ENCODE measurements at places on chromosomes 12 and 14.
A peak's percentile ranks its signal among the peaks of the same experiment; 100 is the strongest.

DNA sequence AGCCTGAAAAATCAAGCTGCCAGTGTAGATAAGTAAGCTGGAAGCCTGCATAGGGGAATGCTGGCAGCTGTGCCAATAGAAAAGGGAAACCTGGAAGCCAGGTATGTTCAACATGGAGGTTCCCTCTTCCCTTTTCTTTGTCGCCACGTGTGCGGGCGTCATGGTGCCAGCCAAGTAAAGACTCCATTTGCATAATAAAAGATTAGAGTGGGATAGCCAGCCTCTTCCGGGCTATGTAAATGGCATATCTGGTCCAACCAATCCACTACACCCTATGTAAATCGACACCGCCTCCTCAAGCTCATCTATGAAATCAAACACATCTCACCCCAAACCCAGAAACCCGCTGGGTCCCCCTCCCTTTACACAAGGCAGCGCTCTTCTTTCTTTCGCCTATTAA, 5.6 kb upstream of the ADGRD1 start:
- no peak for DNase-seq

GRCh38 chr14:91911474-91912032, 35.9 kb downstream of the FBLN5 start:
- no peak for DNase-seq

- DNase-seq = no peak
Measured at GRCh38 chr12:55930771-55931316, at the start of gene DGKA. Gene DGKA, plus strand, starts transcription at chr12:55931162. Its CDS starts 5,342 bp downstream, at chr12:55936504.

DNA sequence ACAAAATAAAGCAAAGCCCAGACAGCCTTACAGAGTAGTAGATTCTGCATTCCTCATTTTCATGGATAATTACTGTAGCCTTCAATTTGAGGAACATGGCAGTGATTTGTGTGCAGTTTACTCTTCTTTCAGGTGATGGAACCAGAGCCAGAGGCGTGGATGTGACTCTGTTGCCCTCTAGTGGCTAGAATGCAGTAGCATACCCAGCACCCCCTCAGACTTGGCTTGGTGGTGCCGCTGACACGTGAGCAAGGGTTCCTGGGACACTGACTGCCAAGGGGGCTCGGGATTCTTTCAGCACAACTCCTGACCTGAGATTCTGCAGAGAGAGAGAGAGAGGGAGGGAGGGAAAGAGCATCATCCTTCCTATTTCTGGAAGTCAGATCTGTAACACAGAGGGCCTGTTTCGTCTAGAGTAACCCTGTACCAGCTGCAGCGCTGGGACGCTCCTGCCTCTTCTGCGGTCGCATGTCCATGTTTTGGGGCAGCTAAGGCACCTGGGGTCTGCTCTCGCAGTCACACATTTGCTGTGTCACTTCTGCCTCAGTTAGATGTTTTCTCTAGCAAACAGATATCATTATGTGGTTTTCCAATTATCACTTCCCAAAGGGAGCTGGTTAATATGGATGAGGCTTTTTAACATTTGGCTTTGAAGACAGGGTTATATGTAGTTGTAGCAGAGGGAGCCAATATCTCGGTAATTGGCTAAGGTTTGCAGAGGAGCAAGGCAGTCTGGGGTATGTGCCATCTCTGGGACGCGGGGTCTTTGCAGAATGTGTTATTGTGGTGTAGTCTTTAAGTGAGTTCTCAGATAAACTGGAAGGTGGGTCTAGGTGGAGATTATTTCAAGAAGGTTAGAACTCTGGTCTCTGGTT, 428.1 kb downstream of the NRXN3 start:
- DNase-seq = peak; percentile 30

GRCh38 chr12:46560089-46560488, 187.5 kb upstream of the SLC38A2 start:
- DNase-seq = no peak

- DNase-seq = no peak
Measured at GRCh38 chr12:108004319-108004718, 124.8 kb upstream of the WSCD2 start.

DNA sequence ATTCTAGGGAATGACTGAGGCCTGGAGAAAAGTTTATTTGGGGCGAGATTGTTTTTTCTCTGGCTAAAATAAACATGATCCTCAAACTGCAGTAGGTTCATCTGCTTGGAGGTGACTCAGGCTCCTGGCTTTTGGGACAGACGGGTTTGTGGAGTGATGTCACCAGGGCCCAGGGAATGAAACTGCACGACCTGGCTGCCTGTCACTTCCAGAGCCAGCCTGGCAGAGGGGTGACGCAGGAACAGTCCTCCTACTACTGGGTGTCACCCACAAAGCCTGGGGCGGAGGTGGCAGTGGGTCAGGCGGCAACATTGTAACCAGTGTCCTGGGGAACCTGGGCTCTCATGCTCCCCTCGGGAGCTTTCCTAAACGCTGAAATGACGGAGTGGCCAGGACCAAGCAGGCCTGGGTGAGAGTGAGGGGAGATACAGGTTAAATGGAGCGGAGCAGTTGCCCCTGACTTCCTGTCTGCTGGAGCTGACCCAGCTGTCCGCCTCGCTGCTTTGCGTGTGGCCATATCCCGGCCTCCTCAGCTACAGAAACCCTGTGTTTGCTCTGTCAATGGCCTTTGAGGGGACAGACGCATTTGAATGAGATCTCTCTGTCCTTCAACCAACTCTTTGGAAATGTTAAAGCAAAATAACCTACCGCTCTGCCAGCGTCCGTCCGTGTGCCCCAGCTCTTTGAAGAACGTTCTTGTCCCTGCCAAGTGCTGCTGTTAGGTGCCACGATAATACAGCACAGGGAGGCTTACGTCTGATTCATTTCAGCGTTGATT, 6.5 kb downstream of the HIP1R start:
- DNase-seq = peak; percentile 70

DNA sequence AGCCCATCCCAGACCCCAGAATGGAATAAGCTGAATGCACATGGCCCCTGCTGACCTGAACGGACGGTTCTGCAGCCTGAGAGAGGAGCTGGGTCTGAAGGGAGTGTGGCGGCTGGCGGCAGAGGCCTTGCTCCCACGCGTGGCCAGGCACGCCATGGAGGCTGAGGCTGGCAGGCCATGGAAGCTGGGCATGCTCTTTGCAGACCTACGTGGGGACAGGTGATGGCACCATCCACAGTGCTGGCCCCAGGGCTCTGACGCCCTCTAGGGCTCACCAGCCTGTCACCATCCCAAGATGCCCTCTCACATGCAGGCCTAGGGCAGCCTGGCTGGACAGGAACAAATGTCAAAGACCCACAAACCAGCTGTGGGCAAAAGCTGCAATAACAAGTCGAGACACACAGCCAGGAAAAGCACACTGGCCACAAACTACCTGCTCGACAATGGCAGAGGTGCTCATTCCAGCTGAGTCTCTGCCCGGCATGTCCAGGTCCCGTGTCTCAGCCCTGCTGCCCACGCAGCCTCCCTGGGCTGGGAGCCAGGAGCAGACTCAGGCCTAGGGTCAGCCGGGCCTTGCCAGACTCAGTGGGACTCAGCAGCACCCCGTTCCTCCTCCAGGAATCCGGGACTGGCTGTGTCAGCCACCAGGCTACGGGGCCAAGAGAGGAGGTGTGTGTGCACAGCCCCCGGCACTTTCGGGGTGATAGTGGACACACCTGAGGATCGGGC, 19.7 kb downstream of the BTBD6 start:
- no peak for DNase-seq

GRCh38 chr14:99729991-99730875, 46.1 kb downstream of the CYP46A1 start:
- no peak for DNase-seq

DNA sequence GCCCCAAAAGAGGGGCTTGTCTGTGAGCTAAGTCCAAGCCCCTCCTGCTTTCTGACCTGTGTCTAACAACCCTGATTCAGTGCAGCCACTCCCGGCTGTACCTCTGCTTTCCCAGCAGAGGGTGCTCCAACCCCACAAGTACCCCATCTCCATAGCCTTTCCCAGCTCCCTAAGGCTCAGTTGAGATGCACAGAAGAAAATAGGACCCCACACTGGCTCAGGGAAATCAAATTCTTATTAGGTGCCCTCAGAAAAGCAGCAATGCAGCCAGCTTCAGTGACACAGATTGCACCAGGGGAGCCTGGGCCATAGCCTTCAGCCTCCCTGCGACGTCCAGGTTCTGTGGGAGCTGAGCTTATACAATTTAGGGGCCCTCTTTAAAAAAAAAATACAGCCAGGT, 49.9 kb downstream of the LRRC74A start:
- peak; percentile 48 for DNase-seq

GRCh38 chr12:54300732-54301427, at the start of gene NFE2:
Gene NFE2, minus strand, starts transcription at chr12:54301015. Its CDS starts 5,767 bp downstream, at chr12:54295248.
- DNase-seq = peak; percentile 17

DNA sequence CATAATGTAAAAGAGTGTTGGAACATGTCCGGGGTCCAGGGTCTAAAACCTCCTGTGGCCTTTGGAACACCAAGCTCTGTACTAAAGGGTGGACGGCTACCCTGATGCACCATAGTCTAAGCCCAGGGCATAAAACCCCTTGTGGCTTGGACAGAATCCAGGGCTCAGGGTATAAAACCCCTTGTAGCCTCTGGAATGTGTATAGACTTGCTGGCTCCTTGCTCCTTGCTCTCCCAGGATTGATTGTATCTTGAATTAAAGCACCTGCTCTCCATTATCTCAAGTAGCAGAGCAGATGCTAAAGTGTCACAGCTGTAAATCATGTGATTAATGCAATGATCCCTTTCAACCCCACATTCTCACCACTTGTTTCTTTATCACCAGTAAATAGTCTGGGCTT, 556.5 kb downstream of the LRFN5 start:
- no peak for DNase-seq

GRCh38 chr14:66135831-66136230, 350.3 kb upstream of the CCDC196 start:
- no peak for DNase-seq

DNA sequence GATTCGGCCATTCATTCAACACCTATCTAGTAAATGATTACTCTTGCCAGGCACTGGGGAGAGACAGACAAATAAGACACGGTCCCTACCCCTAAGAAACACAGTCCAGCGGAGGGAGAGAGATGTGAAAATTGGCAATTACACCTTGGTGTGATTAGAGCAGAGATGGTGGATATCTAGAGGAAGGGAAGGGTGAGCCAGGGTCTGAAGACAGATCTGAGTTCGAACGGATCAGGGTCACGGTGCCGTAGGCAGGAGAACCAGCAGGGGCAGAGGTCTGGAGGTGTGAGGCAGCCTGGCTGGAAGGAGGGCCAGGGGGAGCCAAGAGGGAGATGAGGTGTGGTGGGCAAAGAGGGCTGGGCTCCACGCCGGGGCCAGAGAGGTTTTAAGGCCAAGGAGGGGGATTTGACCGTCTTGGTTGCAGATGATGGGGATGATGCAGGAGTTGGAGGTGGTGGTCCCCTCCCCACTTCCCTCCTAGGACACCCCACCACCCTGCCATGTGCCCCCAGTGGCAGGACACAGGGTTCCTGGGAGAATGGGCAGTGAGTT, 27.1 kb downstream of the FAM222A start:
- DNase-seq = no peak

GRCh38 chr14:74704656-74705055, 8.2 kb downstream of the AREL1 start:
- no peak for DNase-seq

DNA sequence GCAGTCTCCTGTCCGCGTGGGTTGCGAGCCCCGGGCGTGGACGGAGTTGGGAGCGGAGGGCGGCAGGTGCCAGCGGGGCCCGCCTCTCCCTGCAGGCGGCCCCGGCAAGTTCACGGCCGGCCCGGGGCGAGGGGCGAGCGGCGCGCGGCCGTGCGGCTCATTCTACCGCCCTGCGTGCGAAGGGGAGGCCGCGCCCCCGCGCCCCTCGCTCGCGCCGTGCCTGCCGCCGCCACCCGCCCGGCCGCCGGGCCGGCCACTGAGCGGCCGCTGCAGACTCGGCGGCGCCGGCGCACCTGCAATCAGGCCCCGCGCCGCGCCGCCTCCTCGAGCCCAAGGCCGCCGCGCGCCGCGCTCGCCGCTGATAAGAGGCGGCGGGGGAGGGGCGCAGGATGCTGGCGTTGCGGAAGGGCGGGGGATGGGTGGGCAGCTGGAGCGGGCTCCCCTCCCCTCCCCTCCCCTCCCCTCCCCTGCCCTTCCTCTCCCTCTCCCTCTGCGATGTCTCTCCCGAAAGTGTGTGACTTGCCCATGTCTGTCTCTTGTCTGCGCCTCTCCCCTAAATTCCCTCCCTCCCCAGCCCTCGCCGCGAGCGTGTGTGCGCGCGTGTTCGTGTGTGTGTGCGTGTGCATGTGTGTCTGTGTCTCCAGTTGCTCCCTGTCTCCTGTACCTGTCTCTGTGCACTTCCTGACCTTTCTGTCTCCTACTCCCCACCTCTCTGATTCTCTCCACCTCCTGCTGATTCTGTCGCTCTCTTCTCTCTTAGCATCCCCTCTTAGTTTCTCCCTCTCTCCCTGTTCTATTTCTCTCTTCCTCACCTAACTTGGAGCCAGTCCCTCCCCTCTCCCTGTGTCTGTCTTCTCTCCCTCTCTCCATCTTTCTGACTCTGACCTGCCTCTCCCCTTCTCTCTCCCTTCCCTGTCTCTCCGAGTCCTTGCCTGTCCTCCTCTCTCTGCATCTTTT, 768.1 kb upstream of the TBX3 start:
- DNase-seq = no peak

GRCh38 chr12:51265024-51265423, 5.2 kb downstream of the SMAGP start:
- DNase-seq = no peak

DNA sequence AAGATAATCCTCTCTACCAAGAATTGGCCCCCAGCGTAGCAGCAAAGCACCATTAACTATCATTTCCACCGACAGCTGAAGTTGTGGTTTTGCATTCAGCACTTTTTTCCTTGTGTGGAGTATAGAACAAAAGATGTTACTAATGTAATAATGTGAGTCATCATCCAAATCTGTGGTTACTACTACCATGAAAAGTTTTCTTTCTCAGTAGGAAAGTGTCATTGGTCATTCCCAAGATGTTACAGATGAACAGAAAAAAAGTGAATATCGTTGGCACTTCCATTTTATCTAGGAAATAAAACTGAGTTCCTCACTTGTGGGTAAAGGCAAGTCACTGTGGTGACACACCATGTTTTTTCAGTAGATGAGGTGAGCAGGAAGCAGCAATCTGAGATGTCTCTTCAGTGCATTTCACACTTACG, 30.3 kb upstream of the IFNG start:
- DNase-seq = no peak

- peak; percentile 17 for DNase-seq
Measured at GRCh38 chr12:109715310-109716091, 1.9 kb downstream of the FAM222A start.

DNA sequence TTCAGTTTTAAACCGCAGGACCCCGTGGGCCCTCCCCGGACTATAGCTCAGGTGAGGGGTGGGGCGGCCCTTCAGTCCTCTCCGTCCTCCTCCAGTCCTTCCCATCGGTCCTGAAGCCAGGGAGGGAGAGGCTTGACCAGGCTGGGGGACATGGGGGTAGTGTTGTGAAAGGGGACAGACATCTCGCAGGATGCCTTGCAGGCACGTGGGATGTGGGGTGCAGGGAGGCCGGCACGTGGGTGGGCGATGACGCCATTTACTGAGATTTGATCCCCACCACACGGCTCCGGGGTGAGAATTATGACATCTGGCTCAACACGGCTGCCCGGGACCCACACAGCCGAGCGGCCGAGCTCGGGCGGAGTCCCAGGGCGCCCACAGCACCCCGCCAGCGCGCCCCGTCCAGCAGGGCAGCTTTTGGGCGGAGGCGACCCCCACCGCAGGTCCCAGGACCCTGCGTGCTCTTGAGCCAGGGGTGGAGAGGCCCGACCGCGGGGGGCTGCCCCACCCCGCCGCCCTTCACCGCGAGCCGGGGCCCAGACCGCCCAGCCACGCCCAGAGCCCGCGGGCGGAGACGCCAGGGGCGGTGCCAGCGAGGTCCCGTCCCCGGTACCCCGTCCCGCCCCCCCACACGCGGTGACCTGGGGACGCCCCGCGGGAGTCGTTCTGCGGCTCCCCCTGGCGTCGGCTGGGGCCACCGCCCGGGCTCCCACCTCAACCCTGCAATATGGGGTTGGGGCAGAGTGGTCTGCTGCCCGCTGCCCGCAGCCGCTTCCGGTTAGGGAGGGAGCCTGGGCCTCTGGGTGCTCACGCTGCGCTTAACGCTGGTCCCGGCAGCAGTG, 3.3 kb upstream of the EXOC3L4 start:
- no peak for DNase-seq

All from substantia nigra (tissue), 51 donors.